Left forelimb (tissue), 1 donor: ENCODE measurements at places on chromosomes 6 and 20.

DNA sequence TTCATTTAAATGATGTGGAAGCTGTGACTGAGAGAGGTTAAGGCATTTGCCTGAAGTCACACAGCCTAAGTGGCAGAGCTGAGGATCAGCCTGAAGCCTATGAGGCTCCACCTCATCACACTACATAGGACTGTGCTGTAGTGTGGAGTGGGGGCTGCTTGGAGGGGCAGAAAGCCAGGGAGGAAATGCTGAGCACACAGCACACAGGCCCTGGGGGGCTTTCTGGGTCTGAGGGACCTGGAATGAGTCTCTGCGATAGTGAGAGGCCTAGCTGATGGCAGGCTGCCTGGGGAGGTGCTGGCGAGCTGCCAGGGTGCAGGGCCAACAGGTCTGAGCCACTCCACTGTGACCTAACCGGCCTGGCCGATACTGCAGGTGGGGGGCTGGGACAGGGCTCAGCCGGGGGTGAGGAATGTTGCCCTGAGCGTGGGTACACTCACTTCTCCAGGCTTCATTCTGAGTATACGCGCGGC lies 2.2 kb upstream of the ARHGAP40 start:
- no peak for DNase-seq

DNA sequence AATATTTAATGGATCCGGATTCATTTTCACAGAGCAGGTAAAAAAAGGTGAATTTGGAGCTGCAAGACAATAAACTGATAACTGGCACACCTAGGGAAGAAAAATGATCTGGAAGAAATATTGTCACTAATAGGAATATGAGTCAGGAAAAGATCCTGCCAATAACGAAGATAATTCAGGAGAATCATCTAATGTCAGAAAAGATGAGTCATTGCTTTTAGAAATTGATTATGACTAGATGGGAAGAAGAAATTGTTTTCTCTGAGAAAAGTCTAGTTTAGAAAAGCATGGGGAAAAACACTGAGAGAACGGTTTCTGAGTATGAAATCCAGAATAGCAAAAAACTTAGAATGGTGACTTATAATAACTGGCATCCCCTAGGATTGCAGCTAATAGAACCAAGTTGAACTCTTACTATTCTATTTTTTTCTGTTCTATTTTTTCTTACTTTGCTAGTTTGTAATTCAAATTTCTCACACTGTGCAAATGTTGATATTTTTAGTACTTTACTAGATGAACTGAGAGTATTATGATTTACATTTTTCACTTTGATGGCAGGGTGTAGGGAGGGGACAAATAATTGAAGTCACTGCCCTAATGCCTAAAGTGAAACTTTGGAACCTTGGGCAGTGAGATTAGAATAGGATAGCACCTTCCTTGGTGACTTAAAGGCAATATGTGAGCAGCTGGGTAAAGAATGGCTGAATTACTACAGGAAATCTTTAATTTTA lies 38.2 kb upstream of the SUPT3H start:
- no peak for DNase-seq

- no peak for DNase-seq
Observed at GRCh38 chr6:37983720-37984501, 164.4 kb downstream of the ZFAND3 start.

GRCh38 chr6:155041741-155042279 lies 46.7 kb downstream of the TIAM2 start:
- no peak for DNase-seq

DNA sequence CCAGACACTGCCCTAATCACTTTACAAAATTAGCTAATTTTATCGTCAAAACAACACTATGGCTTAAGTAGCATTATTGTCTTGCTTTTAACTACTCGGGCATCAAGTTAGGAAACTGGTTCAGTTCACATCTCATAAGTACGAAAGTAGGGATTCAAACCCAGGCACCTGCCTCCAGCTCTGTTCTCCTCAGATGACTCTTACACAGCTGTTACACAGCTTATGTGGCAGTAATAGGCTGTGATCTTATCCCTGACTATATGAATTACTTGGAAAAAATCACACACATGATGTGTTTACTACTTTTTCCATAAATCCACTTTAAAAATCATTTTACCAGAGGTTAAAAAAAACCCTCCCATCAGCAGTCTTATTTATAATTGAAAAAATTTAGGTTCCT lies 389.2 kb upstream of the FLRT3 start:
- no peak for DNase-seq

DNA sequence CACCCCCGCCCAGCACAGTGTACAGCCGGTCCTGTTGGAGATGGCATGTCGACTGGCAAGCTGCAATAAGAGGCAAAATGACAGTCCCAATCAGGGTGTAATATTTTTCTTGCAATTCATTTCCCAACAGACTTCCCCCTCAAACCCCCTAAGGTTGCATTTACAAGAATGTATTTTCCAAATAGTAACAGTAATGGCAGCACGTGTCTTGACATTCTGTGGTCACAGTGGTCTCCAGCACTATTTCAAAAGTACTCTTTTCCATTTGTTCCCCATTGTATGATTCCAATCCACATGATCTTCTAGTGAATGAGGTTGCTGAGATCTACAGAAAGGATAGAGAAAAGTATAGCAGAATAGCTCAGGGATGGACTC lies 97.8 kb upstream of the CARMIL1 start:
- DNase-seq = no peak

DNA sequence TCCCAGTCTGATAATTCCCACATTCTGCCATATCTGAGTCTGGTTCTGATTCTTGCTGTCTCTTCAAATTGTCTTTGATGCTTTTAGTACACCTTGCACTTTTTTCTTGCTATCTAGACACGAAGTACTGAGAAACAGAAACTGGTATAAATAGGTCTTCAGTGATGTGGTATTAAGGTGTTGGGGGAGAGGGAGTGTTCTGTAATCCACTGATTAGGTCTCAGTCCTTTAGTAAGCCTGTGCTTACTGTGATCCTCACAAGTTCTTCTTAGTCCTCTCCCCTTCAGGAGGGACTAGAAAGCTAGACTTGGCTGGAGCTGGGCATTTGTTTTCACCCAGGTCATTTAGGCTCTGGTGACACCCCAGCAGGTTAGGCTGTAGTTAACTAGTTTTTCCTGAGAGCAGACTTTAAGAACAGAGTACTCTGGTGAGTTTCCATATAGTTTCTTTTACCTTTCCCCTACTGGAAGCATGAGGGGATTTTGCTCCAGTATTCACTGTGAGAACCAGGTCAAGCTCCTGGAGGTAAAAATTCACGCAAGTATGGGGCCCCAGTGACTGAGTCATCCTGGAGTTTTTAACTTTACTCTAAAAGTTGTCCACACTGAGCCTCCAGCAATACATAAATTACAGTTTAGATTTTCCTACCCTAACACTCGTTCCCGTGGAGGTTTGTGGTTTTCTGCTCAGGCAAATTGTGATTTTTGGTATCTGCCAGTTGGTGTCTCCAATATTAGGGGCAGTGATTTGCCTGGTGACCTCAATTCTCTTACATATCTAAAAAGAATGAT lies 154.6 kb downstream of the CDKAL1 start:
- no peak for DNase-seq

- no peak for DNase-seq
Observed at GRCh38 chr6:45572833-45573232, 195.1 kb upstream of the SUPT3H start.

- DNase-seq = no peak
Observed at GRCh38 chr6:36131511-36132245, 1.4 kb downstream of the MAPK13 start.

DNA sequence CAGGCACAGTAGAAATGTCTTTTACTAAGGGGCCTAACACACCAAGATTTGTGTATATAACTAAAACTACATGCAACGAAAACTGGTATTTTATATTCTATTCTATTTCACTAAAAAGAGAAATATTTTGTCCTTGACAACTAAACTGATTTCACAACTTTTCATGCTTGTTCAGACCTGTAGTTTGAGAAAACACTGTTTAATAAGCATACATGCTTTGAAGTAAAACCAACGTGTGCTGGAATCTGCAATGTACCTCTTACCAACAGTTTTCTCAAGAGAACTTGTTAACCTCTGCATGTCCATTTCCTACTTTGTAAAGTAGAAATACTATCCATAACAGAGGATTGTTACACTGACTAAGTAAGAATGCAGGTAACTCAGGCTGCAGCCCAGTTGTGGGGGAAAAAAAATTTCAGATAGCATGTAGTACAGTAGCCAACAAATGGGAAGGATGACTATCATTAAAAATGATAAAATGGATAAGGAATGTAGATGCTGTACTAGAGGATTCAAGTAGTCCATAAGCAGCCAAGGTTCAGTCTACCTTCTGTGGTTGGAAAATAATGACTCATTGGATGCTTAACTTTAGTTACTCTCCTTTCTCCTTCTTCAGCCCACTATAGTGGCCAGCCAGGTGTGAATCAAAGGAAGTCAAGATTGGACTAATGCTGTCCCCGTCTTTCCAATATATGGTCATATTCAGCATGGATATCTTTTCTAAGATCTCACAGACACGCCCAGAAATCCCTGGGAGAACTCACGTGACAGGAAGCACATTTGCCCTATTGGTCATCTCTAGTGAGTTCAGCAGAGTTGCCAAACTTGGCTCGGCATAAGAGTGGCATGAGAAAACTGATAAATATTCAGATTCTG lies 65.2 kb downstream of the HFE start:
- DNase-seq = no peak

- no peak for DNase-seq
Observed at GRCh38 chr6:52994839-52995088, 320 bp downstream of the GSTA4 start.

- DNase-seq = no peak
Observed at GRCh38 chr6:149012040-149012545, 265.3 kb downstream of the UST start.

GRCh38 chr20:17786221-17786718 lies 86.5 kb downstream of the BANF2 start:
- DNase-seq = no peak

- no peak for DNase-seq
Observed at GRCh38 chr20:51121901-51122412, 99.0 kb upstream of the KCNG1 start.

GRCh38 chr20:62117658-62118057 lies 4.6 kb upstream of the LSM14B start:
- no peak for DNase-seq

DNA sequence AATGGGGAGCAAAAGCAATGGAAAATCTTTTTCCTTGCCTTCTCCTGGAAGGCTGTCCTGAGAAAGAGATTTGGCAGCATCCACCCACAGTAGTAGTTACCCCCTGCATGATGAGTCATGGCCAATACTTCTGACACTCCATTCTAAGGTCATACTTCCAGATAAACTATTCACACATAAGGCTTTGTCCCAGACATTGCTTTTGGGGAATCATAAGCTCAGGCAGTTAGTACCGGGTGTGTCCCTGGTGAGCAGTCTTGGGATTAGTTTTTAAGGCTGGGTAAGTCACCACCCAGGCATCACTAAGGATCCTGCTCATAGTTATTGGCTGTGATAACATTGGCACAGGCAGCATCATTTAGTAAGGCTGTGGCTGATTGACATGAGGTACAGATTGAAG lies 160.6 kb upstream of the GGTLC1 start:
- DNase-seq = no peak

DNA sequence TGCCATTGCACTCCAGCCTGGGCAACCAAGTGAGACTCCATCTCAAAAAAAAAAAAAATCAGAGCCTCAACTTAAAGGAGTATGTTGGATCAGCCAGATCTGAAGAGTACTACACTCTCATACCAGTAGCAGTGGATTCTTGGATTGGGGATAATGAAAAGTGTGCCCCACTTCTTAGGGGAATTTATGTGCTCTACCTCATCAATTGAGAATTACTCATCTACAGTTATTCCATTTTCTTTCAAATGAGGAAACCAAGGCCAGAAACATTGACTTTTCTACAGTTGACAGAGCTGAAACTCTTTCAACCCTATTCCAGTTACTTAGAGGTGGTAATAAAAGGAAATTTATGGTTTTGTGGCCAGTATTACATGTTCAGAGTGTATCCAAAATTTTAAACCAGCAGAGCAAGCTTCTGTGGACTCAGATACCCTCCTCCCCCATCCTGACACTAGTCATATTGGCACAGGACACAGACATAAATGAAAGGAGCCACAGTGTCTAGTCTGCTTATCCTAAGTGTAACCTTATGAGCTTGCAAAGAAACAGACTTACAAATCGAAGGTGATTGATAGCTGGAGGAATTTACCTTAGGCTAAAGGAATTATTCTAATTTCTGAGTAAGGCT lies 51.2 kb downstream of the ORC3 start:
- DNase-seq = no peak

DNA sequence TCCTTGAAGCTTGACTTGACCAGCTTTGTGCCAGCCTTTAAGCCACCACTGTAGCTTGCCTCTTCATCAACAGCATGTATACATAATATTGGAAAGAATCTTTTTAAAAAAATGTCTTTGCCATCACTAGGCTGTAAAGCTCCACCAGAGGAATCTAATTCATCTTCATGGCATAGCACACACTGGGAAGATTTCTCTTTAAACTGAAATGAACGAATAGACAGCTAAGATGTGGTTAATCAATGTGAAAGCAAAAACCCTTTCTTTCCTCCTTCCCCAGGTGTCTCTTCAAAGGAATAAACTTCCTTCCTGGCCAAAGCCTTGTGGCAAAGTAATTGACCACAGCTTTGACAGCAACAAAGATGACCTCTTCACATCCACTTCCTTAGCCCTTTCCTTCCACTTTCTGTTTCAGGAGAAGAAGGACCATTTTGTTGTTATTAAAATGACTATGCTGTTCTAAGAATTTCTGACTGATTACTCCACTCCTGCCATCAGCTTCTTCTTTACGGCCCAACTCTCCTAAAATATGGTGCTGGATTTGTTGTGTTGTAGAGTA lies 428.7 kb upstream of the SOX4 start:
- no peak for DNase-seq

DNA sequence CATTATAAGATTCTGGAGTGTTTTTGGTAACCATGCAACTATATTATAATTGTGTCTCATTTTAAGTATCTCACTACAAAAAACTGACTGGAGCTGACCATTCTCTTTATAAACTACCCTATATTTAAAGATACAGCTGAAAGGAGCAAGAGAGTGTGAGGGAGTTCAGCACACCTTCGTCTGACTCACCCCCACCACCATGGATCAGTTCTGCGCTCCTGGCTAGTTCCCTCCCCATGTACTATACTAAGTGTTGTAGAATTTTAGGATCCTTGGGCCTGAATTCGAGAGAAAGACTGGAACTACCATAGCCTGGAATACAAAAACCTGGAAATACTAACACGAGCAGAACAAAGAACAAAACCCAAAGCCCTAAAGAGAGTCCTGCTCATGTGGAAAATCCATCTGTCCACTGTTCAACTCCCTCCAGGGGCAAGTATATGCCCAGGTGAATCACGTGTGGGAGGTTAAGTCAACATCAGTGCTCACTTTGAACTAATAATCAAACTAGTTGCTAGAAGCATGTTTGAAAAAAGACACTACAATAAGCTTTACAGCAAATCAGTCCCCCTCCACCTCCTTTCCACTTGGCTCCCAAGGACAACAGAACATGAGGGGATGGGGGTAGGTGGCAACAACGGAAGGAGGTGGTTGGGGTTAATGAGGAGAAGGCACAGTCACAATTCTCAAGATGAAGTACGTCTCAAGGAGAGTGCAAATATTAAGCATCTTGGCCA lies 46.8 kb downstream of the ELOVL5 start:
- DNase-seq = no peak

GRCh38 chr6:1839361-1839760 lies 229.6 kb downstream of the FOXC1 start:
- no peak for DNase-seq

GRCh38 chr20:45969712-45970634 lies 2.0 kb downstream of the ZNF335 start:
- DNase-seq = no peak
